Stimulated activated CD4-positive, alpha-beta T cell treated with anti-CD3 and anti-CD28 coated beads, Interleukin-12 subunit alpha, Interleukin-12 subunit beta, amount 100 ng/mL, for 48 hours (primary cell): ENCODE measurements at places on chromosomes 4 and X.

- DNase-seq: no peak
These were observed 13.5 kb downstream of the HERC3 start for GRCh38 chr4:88605736-88606135.

GRCh38 chr4:169400832-169401231 lies 130.1 kb upstream of the SH3RF1 start:
- no peak for DNase-seq

GRCh38 chr4:125773931-125774330 lies 459.2 kb downstream of the FAT4 start:
- no peak for DNase-seq

DNA sequence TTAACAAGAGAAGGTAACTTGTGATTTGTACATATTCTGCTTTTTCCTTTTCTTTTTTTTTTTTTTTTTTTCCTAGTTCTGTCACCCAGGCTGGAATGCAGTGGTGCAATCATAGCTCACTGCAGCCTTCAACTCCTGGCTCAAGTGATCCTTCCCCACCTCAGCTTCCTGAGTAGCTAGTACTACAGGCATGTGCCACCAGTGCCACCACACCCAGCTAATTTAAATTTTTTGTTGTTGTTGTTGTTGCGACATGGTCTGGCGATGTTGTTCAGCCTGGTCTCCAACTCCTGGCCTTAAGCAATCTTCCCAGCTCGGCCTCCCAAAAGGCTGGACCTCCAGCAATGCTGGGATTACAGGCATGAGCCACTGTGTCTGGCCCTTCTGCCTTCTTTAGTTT lies 1.5 kb upstream of the TACR3 start:
- DNase-seq: no peak

DNA sequence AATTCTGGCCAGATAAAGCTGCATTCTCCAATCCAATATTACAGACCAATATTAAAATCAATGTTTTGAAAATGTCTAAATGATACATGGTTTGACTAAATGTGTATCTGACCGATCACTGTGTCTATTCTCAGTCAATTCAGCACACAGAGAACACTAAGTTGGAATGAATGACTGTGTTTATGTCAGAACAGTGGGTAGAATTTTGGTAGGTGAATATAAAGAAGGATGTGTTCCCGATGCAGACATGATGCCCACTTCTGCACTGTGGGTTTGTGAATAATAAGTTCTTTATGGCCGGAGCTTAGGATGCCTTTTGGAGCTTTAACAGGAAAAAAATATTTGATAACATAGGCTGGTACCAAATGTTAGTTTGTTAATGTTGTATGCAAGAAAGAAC lies 113.2 kb upstream of the GIMD1 start:
- no peak for DNase-seq

DNA sequence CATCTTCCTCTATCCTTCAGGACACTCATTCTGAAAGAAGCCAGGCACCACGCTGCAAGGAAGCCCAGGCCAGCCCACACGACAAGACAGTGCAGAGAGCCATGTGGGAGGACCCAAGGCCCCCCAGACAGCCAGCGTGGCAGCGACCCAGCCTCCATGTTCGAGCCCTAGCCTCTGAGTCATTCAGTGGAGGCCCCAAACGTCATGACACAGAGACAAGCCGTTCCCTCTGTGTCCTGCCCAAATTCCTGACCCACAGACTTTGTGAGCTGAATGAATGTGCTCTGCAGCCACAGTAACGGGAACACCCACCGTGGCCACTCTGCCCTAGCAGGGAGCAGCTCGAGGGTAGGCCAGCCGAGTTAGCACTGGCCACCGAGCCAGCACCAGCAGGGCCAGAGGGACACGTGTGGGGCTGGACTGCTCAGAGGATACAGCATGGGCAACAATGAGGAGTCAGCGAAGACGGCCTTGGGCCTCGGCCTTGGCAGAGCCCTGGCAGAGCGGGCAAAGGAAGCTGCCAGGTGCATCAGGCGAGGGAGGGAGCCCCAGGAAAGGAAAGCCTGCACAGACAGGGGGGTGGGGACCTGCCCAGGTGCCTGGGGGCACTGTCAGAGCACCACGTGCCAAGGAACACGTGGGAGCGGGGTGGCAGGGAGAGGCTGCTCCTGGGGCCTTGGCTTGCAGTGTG lies 8.6 kb downstream of the BLOC1S4 start:
- no peak for DNase-seq

- peak; percentile 0 for DNase-seq
These were observed 3.0 kb downstream of the LINC00632 start for GRCh38 chrX:140712413-140713173.
